Stimulated activated CD4-positive, alpha-beta T cell treated with anti-CD3 and anti-CD28 coated beads, Interleukin-4, amount 100 ng/mL, for 4 hours (primary cell): ENCODE measurements at places on chromosomes 3 and 15.

GRCh38 chr15:86488046-86488445 lies 408.4 kb downstream of the AGBL1 start:
- DNase-seq = no peak

DNA sequence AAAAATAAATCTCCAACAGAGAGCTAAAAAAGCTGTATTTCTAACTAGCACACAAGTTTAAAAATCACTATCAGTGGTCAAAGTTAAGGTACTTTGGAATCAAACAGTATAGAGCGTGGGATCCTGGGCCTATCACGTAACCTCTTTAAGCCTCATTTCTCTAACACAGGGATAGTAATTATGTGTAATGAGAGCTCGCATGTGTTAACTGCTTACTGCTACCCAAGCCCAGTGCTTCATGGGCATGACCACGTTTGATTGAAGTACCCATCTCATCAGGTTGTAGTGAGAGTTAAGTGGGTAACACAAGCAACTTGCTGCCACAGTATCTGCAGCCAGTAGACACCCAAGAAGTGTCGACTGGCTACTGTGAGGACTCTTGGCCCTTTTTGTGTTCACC lies 28.2 kb upstream of the NOX5 start:
- no peak for DNase-seq

- DNase-seq = no peak
These were observed 898.8 kb downstream of the NTRK3 start for GRCh38 chr15:87357637-87358313.

DNA sequence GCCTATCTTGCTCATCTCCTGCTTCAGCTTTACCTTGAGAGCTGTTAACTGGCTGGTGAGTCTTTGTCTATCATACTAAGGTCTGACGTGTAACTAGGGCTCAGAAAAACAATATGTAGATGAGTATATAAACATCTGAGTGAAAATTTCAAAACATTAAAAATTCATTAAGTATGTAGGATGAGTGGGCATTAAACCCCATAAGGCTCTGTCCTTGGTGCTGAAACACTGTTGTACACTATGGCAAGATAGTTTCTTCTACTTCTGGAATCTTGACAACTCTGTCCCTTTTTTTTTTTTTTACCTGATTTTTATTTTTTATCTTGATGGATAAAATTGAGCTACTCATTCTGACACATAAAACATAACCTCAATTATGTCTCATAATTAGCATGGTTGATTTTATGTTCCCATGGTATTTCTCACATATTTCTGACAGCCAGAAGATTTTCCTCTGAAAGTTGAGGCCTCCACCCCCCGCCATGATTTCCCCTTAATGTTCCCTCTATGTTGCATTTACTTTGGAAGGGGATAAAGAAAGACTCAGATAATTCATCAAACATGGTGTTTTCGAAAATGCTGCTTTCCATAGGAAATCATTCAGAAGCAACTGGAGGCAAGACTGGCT lies 54.3 kb downstream of the DGKG start:
- no peak for DNase-seq

- DNase-seq = no peak
These were observed 22.0 kb downstream of the SLC4A7 start for GRCh38 chr3:27462228-27462627.

DNA sequence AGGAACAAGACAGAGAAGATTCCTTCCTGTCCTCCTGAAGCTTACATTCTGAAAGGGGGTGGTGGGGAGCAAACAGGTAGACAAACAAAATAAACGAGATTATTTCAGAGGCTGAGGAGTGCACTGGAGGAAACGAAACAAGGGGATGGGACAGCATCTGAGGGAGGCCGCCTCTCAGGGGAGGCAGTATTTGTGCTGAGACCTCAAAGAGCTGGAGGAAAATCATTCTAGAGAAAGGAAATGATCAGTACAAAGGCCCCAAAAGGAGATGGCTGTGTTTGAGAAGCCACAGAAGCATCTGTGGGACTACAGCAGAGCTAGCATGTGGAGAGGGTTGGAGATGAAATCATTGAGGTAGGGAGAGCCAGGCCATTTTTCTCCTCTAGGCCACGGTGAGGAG lies 55.1 kb downstream of the DCLK3 start:
- no peak for DNase-seq

GRCh38 chr3:37210230-37210629 lies 35.8 kb upstream of the LRRFIP2 start:
- no peak for DNase-seq

DNA sequence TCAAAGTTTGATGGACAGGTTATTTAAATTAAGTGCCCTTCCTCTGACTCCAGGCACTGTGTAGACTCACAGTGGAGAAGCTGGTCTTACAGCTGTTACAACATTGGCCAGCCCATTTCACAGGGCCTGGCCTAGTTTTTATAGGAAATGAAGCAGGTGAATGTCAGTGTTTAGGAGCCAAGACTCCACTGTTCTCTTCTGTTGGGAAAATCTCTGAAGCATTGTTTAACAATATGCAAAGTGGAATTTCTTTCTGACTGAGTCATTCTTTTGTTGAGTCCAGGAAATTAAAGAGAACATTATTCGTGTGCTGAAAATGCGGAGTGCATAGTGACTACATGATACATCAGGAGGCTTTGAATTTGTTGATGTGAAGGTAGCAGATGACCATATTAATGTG lies 64.7 kb downstream of the ARRDC4 start:
- DNase-seq = no peak

- DNase-seq = peak; percentile 36
These were observed 1.2 kb downstream of the CHST2 start for GRCh38 chr3:143120716-143121240.

GRCh38 chr3:65030847-65031463 lies 343.2 kb upstream of the ADAMTS9 start:
- DNase-seq = no peak
